ENCODE measurements at places on chromosomes 7 and 10. TPM values are rescaled to one million over a fixed set of nuclear protein-coding genes. Genes with fewer than 3 reads are reported as not detected.

The TMEM26 gene
- 1.6 TPM for total RNA-seq

The FKBP6 gene
- total RNA-seq: 0.09 TPM

The RET gene
- 17.8 TPM for total RNA-seq

The FOXP2 gene
- total RNA-seq: 0.17 TPM

The TRIM50 gene
- total RNA-seq: 0.16 TPM

The NRG3 gene
- total RNA-seq: 7.3 TPM

The OPALIN gene
- not detected for total RNA-seq

The KAZALD1 gene
- total RNA-seq: 10.2 TPM

The MEOX2 gene
- 0.07 TPM for total RNA-seq

The CHN2 gene
- total RNA-seq: 5.0 TPM

The C7orf57 gene
- 0.90 TPM for total RNA-seq

The CYP2C19 gene
- 0.09 TPM for total RNA-seq

The TAS2R3 gene
- 1.5 TPM for total RNA-seq
